SJCRH30 (cell line): ENCODE measurements at places on chromosomes 4 and X.

- no peak for DNase-seq
Measured at GRCh38 chrX:95055991-95056390, 1382.0 kb downstream of the FAM133A start.

- DNase-seq, result no peak
Measured at GRCh38 chr4:143291314-143291713, 45.4 kb upstream of the GAB1 start.

DNA sequence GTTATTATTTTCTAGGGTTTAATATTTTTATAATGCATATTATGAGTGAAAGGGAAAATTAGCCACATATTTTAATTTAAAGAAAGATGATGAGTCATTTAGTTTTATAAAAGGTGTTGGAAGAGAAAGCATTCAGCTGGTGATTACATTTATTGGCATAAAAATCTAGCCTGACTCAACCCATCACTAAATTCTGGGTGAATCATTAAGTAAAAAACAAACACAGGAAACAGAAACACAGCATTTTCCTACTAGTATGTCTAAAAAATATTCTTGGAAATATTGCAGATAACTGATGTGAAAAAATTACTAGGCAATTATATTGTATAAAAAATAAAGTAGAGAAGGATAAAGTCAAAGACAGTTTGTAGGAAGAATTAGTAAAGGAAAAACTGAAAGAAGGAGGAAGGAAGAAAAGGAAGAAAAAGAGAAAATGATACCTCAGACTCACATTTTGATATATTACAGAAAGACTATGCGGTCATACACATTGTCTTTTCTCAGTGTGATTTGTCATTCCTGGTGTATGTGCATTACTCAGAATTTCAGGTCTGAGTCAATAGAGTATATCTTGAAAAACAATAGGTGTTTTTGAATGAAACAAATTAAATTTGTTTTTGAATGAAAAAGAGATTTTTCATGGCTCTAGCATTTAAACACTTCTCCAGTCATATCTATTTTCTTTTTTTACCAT lies 48.0 kb upstream of the SPOCK3 start:
- no peak for DNase-seq

DNA sequence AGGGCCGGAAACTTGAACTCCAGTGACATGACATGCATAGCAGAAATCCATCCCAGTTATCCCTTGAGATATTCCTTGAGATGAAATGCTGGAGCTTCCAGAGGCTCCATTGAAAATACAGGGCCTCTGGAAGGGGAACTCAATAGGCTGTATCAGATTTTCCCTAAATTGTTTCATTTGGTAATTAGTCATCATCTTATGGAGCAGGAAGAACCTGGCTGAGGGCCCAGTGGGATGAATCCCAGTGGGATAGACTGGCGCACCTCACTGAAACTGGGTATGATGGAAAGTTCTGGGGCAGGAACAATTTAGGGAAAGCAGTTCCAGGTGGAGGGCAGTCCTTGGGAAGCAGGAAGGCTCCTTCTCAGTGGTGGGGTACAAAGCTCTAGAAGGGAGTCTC lies 307.8 kb upstream of the DIPK2B start:
- DNase-seq, result no peak

DNA sequence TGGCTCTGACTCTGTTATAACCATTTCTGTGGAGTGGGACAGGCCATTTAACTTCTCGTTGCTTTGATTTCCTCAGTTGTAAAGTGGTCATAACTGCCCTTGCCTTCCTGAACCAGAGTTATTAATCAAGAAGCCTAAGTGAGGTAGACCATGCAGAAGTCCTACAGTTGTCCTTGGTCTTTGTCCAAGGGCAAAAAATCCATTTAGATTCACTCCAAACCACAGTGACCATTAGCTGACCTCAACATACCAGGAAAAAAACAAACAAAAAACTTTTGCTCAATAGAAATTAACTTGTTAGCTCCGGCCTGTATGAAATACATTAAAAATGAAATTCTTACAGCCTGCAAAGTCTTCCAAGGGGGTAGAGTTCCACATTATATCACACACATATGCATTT lies 52.7 kb downstream of the TBC1D9 start:
- no peak for DNase-seq

DNA sequence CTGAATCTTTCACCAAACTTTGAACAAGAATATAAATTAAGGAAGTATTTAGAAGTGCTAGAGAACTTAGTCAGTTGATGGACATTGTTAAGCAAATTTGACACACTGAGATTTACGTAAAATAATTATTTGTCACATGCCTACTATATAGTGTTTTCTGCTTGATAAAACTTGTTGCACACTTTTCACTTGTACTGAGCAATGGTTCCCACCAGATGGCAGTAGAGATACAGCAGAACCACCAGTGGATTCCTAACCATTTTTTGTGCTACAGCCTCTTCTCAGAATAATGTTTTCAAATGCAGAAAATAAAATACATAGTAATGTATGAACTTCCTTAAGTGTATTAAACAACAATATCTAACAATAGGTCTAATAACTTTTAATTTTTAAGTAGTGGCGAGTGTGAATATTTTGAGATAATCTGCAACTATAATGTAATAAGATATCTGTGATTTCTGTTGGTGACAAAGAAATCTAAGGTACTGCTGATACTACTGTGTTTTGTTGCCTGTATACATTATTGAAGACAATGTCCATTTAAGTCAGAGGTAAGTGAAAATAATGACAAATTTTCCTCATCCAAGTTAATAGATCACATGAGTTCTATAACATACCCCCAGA lies 81.2 kb downstream of the APOOL start:
- DNase-seq, result peak; percentile 49

DNA sequence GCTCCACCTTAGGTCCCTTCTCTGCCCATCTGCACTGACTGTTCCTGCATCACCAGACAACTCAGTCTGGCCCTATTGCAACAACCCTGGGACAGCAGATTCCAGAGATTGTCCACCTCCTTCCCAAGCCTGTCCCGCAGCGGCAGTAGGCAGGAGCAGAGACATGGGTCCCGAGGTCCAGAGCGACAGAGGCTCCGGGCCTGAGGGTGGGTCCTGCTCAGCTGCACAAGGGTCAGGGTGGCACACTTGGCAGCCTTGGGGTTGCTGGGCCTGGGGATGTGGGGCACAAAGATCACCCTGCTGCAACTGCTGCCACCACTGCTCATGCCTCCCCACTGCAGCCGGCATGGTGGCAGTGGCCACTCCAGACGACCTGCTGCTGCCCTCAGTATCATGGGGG lies 674.5 kb downstream of the SH3BGRL start:
- no peak for DNase-seq

DNA sequence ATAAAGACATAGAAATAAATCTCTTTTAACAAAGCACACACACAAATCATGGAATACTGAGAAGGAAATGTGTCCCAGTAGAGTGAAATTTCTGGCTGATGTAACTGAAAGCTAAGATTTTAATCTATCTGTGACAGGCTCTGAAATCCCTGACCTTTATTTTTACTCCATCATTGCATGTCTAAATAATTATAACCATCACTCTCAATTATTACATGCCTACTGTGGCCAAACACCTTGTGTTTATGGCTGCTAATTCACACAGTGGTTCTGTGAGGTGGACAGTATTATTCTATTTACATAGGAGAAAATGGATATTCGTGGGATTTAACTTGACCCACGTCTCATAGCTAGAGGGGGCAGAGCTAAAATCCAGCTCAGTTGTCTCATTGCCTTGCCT lies 438.1 kb downstream of the TLL1 start:
- peak; percentile 24 for DNase-seq

DNA sequence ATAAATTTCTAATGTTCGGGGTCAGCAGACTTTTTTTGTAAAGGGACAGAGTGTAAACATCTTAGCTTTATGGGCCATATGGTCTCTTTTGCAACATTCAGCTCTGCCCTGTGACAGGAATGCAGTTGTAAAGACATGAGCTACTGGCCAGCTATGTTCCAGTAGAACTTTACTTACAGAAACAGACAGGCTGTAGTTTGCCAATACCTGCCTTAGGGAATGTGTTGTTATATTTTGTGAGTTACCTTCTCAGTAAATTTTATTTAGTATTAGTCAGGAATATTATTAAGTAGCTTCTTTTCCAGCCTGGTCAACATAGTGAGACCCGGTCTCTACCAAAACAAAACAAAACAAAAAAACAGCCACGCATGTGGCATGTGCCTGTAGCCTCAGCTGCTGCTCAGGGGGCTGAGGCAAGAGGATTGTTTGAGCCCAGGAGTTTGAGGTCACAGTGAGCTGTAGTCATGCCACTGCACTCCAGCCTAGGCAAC lies 48.7 kb downstream of the HTT start:
- DNase-seq, result peak; percentile 20

DNA sequence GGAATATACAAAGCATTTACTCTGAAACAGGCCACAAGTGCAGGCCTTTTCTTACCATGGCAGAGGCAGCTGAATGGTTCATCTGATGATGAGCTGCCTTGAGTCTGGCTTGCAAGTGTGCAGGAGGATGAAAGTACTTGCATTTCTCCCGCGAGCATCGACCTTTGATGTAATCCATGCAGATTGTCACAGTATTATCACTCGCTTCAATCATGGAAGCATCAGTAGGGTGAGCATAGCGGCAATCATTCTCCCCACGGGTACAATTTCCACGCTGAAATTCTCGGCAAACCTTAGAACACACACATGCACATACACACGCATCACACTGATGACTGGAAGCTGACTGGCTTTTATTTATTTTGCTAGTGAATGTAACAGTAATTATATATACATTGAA lies 98.0 kb downstream of the MBNL3 start:
- DNase-seq, result no peak

DNA sequence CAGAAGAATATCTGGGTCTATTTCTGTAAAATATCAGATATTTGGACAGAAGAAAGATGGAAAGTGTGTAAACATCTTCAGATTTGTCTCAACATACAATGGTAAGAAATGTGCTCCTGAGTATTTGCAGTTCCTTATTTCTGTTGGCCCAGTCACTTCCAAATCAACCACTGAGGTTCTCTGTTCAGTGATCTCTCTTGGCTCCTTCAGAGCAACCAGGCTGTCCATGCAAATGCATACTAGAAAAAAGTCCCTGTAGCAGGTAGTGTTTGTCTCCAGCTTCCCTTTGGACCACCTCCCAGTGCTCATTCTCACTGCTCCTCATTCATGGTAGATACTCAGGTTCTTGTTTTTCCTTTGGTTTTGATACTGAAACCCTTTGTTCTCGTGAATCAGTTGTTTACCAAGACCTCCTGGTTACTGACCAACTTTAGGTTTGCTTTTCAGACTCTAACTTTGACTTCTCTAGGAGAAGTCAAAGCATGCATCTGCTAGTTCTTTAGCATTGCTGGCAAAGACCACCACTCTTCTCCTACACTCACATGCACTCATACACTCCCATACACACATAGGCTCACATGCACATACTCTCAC lies 28.8 kb downstream of the ASIC5 start:
- DNase-seq, result no peak

GRCh38 chr4:19025031-19025430 lies 1003.5 kb upstream of the LCORL start:
- no peak for DNase-seq

DNA sequence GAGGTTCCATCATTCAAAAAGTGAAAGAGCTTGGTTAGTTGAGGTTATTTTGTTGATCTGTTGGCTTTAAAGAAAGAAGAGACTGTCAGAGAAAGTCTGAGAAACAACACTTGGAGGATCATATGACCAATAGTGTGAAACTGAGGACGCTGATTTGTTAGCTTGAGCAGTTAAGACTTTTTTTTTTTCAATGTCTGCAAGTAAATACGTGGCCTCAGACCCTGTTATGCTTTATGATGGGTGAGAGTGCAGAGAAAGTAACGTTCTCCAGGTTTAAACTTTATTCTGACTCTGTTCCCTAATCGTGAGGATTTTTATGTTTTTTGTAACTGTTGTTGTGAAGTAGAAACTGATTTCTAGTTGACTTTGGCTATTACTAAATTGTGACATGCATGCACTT lies 45.9 kb downstream of the GAB1 start:
- no peak for DNase-seq

- no peak for DNase-seq
Measured at GRCh38 chr4:54588404-54588803, 69.4 kb upstream of the KIT start.

- no peak for DNase-seq
Measured at GRCh38 chr4:15345134-15345533, 82.7 kb upstream of the C1QTNF7 start.

- no peak for DNase-seq
Measured at GRCh38 chr4:156137679-156138473, 184.2 kb upstream of the CTSO start.

GRCh38 chrX:153763298-153763932 lies 634 bp upstream of the PLXNB3 start:
- DNase-seq, result no peak

DNA sequence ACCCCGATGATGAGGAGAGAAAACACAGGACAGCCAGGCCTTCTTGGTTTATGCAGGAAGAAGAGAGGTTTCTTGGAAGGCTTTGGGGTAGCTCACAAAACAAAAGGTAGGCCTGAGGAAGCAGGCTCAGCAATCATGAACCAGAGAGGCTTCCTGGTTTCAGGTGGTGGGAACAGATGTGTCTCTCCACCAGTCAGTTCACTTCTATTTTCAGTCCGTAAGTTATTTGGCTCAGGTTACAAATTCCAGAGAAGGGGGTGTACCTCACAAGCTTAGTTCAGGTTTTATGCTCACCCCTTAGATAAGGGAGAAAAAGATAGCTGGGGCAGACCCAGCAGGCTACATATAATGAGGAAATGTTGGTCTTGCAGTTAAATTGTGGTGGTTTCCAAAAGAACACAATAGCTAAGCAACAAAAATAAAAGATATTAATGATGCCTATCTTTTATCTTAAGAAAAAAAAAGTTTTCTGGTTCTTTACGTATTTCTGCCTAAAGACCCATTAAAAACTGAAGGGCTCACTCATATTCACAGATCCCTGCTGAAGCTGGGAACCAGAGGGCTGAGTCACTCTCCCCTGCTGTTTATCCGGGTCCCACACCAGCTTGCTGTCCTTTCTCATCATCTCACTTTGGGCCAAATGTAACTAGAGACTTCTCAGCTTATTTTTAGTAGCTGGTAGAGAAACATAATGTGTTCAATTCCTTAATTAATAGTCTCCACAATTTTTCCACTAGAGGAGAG lies 177.0 kb downstream of the CAMK2D start:
- peak; percentile 74 for DNase-seq

DNA sequence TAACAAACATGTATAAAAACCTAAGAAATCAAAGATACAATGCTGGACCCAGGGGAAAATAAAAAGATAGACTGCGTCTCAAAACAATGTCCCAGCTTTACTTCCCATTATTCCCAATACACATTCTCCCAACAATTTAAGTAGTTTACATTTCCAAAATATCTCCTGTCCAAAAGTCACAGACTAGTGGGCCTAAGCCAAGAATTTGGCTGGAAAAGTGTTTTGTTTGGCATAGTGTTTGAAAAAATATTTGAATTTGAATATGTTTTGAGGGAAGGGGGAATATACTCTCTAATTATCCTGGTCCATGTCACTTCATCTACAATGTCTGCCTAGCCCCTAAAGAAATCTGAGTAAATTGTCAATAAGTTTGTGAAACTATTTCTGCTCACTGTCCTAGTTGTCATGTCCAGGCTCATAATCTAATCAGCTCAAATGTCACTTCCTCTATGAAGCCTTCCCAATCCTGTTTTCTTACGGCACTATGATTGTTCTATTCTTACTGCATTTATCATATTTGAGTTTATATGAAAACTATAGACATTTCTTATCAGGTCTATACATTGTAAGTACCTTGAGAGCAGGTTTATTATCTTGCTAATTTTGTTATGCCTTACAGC lies 74.4 kb downstream of the SEC24D start:
- DNase-seq, result no peak
